Right ventricle myocardium superior (tissue), 1 donor: ENCODE measurements at places on chromosomes 12 and 14. TPM values are rescaled to one million over a fixed set of nuclear protein-coding genes. Genes with fewer than 3 reads are reported as not detected.

GRCh38 chr12:56031987-56032386 is 9.7 kb upstream of the RPS26 start:
- no peak for DNase-seq

The MYO1H gene
- total RNA-seq: 0.78 TPM

DNA sequence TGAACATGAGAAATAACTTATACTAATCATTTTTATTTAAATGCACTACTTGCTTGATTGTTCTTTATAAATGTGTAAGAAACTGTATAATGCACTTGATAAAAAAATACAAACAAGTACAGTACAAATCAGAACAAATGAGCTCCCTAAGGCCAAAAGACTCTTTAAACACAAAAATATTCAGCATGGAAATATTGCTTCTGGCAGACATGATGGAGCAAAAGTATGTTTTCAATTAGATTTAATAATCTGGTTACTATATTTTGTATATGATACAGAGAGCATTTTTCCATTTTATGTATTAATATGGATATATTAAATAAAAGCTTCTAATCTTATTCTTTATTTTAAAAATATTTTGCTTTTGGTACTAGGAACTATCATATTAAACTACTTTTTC is 800.2 kb upstream of the LRFN5 start:
- DNase-seq: no peak

DNA sequence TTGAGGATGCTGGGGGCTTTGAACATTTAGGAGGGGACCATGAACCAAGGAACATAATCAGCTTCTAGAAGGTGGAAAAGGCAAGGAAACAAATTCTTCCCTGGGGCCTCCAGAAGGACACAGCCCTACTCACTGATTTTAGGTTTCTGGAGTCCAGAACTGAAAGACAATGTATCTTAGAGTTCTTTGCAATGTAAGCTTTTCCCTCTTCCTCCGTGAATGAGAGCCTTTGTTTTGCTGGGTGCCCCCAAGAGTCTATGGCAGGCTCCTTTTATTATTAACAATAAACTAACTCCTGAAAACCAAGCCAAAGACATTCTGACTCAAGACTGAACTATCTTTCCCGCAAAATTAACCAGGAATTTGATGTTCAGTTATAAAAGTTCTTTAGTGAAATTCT is 204.1 kb downstream of the STXBP6 start:
- DNase-seq: no peak

DNA sequence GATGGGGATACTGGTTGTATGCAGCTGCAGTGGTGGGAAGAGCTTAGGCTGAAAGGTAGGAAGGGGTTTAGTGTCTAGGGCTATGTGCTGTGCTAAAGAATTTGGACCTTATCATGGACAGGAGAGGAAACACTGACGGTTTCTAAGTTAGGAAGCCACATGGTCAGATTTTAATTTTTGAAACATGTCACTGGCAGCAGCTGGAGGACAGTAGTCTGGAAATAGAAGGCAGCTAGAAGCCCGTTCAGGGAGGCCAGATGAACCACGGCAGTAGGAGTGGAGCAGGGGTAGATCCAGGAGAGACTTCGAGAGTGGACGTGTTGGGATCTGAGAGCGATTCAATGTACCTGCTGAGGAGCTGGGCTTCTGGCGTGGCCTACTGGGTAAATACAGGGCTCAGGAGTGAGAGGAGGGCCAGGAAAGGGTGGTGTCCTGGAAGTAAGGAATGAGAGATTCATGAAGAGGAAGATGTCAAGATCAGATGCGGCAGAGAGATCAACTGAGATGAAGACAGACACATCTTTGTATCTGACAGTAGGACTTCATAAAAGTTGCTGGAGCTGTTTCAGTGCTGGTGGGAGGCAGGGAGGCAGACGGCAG is 64.9 kb downstream of the PRKCH start:
- no peak for DNase-seq

The AKAP3 gene
- 3.0 TPM for total RNA-seq

The TMTC1 gene
- total RNA-seq: 29.1 TPM

DNA sequence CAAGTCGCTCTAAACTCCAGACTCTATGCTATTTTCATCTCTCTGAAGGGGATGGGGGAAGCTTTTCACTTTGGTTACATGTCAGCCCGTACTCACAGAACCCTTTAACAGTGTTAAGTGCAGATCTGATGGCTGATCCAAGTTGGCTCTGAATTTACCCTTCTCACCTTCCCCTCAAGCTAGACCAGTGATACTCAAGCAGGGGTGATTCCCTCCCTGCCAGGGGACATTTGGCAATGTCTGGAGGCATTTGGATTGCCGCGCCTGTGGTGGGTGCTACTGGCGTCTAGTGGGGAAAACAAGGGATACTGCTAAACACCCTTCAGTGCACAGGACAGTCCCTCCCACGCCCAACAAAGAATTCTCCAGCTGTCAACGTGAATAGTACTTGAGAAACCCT is 6.0 kb upstream of the TEX52 start:
- no peak for DNase-seq

DNA sequence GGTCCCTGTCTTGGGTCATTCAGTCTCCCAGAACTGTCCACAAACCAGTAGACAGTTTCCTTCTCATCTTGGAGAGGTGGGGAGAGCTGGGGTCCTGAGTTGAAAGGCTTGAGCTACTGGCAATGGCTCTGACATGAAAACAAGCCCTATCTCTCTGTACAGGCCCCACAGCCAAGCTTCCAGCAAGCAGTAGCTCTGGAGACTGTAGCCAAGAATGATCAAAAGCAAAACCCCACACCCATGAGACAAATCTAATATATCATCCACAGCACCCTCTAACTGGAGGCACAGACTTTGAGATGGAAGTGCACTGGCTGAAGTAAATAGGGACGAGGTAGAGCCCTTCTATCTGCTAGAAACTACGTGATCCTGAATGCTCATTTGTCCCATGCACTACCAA is 40.9 kb downstream of the RERG start:
- DNase-seq: no peak

- no peak for DNase-seq
Measured at GRCh38 chr12:53981634-53982565, 3.0 kb upstream of the HOXC10 start.
